ENCODE measurements at places on chromosomes 16 and 17. TPM values are rescaled to one million over a fixed set of nuclear protein-coding genes. Genes with fewer than 3 reads are reported as not detected.

- no peak for DNase-seq
Measured at GRCh38 chr16:76756423-76756822, 434.6 kb upstream of the MON1B start.

DNA sequence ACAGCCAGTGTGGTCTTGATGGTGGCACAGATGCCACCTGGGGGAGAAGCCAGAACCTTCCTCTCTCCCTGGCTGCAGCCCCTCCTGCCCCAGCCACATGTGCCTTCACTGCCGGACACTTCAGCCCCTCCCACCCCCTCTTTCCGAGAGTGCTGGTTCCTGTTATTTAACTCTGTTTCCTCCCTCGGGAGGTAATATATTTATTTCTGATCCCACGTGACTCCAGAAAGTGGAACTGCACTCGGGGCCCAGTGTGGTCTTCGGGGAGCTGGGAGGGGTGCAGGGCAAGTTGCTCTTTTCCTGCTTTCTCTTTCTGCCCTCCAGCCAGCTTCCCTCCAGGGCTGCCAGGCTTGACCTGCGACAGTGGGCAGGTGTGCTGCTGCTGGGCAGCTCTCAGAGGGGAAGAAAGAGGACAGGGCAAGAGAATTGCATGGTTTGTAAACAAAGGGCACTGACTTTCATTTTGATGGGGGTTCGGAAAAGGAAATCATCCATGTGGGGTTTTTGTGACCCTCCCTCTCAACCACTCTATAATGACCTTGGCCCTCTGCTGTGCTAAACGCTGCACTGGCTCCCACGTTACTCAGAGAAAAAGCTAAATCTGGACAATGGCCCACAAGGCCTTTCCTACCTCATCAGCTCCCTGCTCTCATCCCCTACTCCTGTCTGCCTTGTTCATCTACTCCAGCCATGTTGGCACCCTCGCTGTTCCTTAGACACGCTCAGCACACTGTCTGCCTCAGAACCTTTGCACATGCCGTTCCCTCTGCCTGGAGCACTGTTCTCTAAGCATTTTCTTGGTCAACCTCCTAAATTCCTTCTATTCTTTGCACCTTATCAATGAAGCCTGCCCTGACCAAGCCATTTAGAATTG, 8.2 kb upstream of the CIITA start:
- peak; percentile 42 for DNase-seq

DNA sequence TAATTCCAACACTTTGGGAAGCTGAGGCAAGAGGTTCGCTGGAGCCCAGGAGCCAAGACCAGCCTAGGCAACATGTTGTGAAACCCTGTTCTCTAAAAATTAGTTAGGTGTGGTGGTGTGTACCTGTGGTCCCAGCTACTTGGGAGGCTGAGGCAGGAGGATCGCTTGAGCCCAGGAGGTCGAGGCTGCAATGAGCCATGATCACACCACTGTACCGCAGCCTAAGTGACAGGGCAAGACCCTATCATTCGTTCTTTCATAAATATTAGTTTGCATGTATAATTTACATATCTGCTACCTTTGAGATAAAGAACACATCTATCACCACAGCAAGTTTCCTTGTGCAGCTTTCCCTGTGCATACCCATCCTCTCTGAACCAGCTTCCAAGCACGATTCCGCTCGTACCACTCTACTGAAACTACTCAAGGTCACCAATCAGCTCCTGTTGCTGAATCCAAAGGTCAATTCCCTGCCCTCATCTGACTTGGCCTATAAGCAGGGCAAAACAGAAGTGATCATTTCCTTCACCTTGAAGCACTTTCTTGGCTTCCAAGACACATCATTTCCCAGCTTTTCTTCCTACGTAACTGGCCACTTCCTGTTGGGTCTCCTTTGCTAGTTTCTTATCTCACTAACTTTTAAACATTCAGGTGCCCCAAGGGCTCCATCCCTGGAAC, 49.1 kb downstream of the GRB2 start:
- DNase-seq: no peak

GRCh38 chr16:369866-370436, 387 bp downstream of the MRPL28 start:
- DNase-seq: no peak

GRCh38 chr16:78894886-78895285, 705.7 kb downstream of the MAF start:
- DNase-seq: no peak

GRCh38 chr17:60224064-60224463, 74.3 kb downstream of the CA4 start:
- DNase-seq: no peak

DNA sequence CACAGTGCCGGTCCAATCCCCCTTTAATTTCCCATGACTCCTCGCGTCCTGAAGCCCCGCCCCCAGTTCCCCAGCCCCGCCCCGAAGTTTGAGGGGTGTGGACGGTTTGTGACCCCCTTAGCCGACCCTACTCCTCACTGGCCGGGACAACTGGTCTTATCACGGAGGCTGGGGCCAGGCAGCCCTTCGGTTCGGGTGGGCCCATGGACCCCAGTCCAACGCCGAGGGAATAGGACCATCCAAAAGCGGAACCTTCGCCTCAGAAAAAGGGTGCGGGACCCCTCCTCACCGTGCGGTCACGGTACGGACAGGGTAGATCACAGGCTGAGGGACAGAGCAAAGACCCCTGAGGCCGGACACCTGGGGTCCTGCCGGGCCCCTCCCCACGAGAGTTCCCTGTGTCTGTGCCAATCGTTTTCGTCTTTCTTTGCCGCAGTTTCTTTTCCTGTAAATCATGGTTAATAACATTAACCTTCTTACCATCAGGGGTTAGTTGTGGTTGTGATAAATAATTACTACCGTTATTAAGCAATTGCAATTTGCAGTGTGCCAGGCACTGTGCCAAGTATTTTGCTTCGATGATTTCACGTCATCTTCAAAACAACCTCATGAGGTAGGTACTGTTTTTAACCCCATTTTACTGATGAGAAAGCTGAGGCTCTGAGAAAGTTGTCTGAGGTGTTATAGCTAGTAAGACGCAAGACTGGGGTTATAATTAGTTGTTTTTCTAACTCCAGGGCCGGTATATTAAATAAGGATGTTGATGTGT, 543 bp downstream of the TMUB2 start:
- DNase-seq: no peak

DNA sequence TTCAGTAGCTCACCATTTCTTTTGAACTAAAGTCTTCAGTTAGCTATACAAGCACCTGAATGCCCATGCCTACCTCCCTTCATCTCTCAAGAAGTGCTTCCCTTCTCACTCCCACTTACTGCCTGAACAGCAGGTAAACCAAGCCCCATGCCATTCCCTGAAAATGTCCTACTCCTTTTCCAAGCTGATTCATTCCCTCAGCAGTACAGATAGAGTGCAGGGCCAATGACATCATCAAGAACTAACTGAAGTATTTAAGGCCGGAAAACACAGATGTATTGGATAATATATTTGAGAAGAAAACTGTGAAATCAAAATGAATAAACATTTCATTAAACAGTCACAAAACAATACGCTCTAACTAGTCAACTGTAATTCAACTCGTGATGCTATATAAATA, 478.8 kb upstream of the CDH11 start:
- DNase-seq: no peak

GRCh38 chr16:19382084-19382801, 35.4 kb upstream of the TMC5 start:
- DNase-seq: no peak

GRCh38 chr17:19242926-19243325, 5.8 kb downstream of the EPN2 start:
- DNase-seq: no peak

DNA sequence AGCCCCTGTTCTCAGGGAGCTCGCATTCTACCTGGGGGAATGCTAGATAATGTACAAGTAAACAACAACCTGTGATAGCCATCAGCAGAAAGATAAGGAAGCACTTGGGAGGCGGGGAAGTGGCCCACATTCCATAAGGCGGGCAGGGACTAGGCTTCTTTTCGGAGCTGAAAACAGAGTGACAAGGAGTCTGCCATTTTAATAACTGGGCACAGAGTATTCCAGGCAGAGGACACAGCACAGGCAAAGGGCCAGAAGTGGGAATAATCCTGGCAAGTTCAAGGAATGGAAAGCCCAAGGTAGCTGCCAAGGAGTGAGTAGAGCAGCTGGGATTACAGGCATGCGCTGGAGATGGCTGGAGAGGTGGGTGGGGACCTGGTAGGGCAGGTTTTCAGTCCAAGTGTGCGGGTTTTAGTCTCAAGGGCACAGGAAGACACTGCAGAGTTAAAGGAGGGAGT, 24.3 kb downstream of the USP43 start:
- DNase-seq: peak; percentile 59

- peak; percentile 80 for DNase-seq
Measured at GRCh38 chr17:13594762-13595598, 6.7 kb downstream of the HS3ST3A1 start.

- no peak for DNase-seq
Measured at GRCh38 chr16:89412811-89413210, 77.5 kb downstream of the ANKRD11 start.

- DNase-seq: no peak
Measured at GRCh38 chr16:58584831-58585505, 44.7 kb downstream of the CNOT1 start.

DNA sequence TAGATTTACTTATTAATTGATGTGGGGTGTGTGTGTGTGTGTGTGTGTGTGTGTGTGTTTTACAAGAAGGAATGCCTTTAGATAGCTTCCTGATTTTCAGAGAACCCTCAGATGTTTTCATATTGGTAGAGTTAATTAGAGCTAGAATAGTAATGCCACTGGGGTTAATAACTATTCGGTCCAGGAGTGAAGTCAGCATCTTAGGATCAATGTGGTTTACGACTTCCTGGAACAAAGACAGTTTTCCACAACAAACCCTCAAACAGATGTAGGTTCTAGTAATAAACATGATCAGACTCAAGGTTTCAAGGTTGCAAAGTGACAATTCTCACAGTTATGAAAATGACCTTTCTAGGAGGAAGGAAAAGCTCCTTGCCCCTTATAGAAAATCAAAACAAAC, 12.2 kb upstream of the SLC52A1 start:
- no peak for DNase-seq

DNA sequence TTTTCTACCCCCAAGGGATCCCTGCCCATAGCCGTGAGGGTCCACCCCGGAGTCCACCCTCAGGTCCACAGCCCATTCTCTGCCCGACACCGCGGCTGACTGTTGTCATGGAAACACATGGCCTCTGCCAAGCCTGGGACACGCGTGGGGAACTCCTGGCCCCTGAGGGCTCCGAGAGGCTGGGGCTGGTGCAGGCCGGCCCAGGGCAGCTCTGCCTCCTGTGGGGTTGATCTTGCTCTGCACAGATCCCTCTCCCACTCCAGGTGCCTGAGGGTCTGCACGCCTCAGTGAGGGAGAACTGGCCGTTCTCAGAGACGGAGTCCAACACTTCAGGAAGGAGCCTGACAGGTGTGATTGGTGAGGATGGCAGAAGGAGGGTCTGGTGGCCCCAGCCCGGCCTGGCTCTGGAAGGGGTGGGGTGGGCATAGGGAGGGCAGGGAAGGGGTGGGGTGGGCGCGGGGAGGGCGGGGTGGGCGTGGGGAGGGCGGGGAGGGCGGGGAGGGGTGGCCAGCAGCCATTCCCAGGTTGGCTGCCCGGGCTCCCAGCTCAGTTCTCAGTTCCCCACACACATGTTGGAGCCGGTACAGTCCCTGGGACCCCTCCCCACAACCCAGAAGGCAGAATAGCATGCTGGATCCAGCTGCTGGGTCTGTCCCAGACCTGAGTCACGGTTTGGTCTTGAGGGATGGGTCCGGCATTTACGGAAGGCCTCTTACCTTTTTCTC, 6.4 kb downstream of the MRPL28 start:
- DNase-seq: no peak

The RAI1 gene
- total RNA-seq: 61.8 TPM

The AXIN1 gene
- total RNA-seq: 28.1 TPM

The TMEM97 gene
- total RNA-seq: 44.7 TPM

The RDM1 gene
- not detected for total RNA-seq

Data from upper lobe of left lung (tissue), 6 donors.